Neuronal stem cell (in vitro differentiated cells): ENCODE measurements at places on chromosomes 11 and 22.
A peak's percentile ranks its signal among the peaks of the same experiment; 100 is the strongest.

GRCh38 chr11:107457205-107457557 lies 444 bp downstream of the CWF19L2 start:
- peaks cover 5% of the 10 kb centered on the region for H3K4me1 ChIP-seq
- H3K36me3 ChIP-seq: peaks cover 9% of the 10 kb centered on the region
- H3K27ac ChIP-seq: no peak overlapping the region
- H3K4me3 ChIP-seq: peak overlapping the region; percentile 83

DNA sequence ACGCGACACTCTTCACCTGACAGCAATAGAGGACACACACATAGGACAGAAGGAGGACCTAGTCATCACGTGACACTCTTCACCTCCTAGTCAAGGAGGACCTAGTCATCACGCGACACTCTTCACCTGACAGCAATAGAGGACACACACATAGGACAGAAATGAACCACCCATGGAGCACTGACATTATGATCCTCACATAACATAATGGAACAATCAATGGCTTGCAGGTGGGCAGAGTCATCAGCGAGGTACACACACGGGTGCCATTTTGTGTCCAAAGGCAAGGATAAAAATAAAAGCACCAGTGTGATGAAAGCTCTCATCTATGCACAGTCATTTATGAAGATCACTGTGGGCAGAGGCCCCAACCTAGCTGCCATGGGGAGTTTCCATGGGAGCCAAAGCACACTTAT lies 354.7 kb downstream of the LARGE1 start:
- H3K27ac ChIP-seq: no peak overlapping the region

DNA sequence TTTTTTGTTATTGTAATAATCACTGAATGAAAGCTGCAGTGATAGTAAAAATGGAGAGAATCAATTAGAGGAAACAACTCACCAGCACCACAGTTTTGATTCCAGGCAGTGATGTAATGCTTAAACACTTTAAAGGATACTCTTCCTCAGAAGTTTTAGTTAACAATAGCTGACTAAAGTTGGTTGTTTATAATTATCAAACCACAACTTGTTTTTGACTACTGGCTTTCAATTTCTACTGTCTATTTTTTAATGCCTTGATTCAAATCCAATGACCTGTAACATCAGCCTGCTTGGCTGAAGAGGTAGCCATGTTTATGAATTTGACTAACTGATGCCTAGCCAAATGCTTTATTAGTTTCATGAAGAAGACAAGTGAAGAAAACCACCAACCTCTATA lies 18.2 kb upstream of the CASP12 start:
- H3K4me1 ChIP-seq: no peaks in the 10 kb centered on the region
- no peak for DNase-seq
- H3K27ac ChIP-seq: no peak overlapping the region
- H3K4me3 ChIP-seq: no peak overlapping the region

DNA sequence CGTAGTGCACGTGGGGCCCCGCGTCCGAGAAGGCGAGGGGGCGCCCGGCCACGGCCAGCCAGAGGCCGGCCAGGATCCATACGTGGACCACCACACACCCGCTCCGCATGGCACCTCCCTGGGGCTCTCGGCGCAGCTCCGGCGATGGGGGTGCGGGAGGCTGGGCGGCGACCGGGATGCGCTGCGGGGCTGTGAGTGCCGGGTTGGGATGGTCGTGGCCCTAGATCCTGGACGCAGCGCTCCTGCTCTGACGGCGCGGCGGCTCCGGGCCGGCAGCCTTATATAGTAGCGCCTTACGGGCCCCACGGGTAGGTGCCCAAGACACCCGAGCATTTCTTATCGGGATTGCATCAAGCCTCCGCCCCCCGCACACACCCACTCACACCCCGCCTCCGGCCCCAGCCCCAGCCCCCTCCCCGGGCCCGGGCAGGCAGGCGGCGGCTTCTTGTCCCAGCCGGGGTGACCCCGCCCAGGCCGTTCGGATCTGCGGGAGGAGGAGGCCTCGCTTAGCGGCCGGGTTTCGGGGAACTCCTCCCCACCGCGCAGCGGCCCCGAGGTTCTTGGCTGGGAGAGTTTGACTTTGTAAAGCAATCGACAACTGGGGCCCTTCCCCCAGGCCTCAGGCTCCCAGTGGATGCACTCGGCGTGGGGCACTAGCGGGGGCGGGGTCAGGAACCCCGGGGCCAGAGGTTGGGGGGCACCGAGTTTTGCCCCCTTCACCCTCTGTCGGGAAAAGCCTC lies at the start of gene FGF19:
TSS of gene FGF19 (minus strand) at position 255 of the 740 bp plus-strand sequence. CDS start at position 109, 146 bp downstream.
- H3K36me3 ChIP-seq: no peaks in the 10 kb centered on the region
- no peak for DNase-seq
- peaks cover 27% of the 10 kb centered on the region for H3K4me1 ChIP-seq

DNA sequence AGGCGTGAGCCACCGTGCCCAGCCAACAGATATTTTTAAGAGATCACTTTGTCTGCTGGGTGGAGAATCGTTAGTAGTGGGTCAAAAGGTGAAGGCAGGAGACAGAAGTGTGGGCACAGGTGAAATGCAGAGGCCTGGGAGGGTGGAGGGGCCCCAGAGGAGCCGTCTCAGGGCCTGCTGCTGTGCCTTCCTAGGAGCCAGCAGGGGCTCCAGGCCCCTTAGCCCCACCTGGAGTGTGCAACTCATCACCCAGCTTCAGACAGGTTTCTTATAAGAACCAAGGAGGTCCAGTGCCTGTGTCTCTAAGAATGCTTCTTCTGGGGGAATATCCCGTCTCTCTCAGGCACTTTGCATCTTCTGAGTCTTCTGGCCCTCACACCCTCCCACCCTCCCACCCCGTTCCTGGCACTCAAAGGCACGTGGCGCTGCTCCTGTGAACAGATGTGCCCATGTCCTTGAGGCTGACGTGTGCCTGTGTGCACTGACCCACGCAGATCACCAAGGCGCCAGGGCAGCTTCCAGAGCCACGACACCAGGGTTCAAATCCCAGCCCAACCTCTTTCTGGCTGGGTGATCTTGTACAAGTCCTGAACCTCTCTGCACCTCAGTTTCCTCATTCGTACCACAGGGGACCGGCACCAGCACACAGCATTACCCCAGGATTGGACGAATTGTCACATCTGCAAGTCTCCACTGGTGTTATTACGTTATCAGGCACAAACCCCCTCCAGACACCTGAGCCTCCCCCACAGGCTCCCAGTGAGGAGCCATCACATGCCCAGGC lies 3.4 kb downstream of the ARSA start:
- DNase-seq: no peak
- H3K36me3 ChIP-seq: no peaks in the 10 kb centered on the region
- no peak overlapping the region for H3K27ac ChIP-seq
- H3K4me3 ChIP-seq: no peak overlapping the region
- peaks cover 30% of the 10 kb centered on the region for H3K4me1 ChIP-seq

DNA sequence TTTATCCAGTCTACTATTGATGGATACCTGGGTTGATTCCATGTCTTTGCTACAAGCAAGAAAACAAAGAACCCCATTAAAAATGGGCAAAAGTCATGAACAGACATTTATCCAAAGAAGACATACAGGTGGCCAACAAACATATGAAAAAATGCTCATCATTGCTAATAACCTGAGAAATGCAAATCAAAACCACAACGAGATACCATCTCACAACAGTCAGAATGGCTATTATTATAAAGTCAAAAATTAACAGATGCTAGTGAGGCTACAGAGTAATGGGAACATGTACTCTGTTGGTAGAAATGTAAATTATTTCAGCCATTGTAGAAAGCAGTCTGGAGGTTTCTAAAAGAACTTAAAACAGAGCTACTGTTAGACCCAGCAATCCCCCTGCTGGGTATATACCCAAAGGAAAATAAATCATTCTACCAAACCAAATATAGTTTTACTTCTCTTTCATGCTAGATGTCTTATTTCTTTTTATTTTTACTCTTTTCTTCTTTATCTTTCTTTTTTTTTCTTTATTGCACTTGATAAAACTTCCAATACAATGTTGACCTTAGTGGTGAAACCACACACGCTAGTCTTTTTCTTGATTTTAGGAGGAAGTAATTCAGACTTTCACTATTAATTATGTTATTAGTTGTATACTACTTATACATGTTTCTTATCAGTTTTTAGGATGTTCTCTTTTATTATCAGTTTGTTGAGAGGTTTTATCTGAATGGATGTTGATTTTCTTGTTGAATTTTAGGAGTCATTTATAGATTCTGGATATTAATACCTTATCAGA lies 14.3 kb downstream of the TRIM22 start:
- no peaks in the 10 kb centered on the region for H3K27me3 ChIP-seq
- no peak overlapping the region for H3K4me3 ChIP-seq
- H3K27ac ChIP-seq: no peak overlapping the region
- H3K4me1 ChIP-seq: no peaks in the 10 kb centered on the region
- H3K36me3 ChIP-seq: peaks cover 9% of the 10 kb centered on the region

DNA sequence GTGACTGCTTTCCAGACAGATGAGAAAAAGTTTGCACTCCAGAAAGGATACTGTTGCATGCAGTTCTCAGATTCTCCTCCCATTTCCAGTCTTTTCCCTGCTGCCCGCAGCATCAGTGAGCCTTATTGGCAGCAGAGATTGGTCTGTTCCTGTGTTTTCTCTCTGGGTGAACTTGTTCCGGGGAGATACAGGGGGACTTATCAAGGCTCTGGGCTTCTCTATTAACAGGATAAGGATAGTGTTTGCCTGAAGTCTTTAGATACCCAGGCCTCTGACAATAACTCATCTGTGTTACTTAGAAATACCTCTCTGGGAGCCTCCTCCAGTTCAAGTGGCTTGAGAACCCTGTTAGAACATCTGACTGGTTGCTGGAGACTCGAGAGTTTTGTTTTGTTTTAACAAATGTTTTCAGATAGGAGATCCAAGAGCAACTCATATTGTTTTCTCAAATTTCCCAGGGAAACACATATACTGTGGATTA lies 154.7 kb downstream of the BLID start:
- no peak overlapping the region for H3K4me3 ChIP-seq
- H3K27ac ChIP-seq: no peak overlapping the region
- H3K4me1 ChIP-seq: no peaks in the 10 kb centered on the region
- no peak for DNase-seq
